ENCODE measurements at places on chromosomes 1 and 21.
A peak's percentile ranks its signal among the peaks of the same experiment; 100 is the strongest.

DNA sequence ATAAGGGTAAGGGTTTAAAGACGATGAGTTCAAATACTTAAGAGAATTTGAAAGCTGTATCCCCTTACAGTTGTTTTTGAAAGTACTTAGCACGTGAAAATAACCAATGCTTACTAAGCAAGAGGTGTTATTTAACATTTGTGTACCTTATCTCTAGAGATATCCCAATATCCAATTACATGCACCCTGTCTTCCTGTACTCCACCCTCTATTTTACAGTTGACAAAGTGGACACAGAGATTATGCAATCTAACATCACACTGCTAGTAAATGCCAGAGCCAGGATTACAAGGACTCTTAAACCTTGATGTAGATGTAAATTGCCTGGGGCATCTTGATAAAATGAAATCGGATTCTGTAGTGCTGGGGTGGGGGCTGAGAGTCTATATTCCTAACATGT is 72.0 kb downstream of the GDAP2 start:
- peak; percentile 14 for DNase-seq

GRCh38 chr1:213683529-213683928 is 304.2 kb upstream of the PROX1 start:
- DNase-seq: no peak

- DNase-seq: no peak
Measured at GRCh38 chr1:4058706-4059105, 158.6 kb upstream of the C1orf174 start.

- DNase-seq: peak; percentile 91
Measured at GRCh38 chr1:78176448-78176847, 130.7 kb downstream of the GIPC2 start.

DNA sequence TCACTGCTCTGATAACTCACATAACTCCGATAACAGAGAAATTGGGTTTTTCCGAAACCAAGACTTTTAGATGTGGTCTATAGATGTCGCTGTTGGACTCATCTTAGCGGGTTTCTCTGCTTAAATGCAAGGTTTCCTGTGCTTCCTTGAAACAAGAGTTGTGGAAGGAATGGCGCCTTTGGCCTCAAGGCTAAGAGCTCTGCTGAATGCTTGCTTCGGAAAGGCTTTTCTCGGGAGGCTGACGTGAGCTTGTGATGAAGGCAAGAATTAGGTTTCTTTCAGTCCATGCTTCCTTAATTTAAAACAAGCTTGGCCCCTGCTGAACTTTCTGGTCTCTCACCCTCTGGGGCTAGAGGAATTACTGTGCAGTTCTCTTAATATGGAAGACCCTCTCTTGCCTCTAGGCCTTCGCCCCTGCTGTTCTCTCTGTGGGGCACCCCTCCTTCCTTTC is 113.5 kb downstream of the MAP3K21 start:
- peak; percentile 68 for DNase-seq

- no peak for DNase-seq
Measured at GRCh38 chr1:1430992-1431844, 4.3 kb upstream of the VWA1 start.

- no peak for DNase-seq
Measured at GRCh38 chr1:18996548-18997177, 40.2 kb upstream of the IFFO2 start.

GRCh38 chr21:43867948-43868347 is 2.9 kb downstream of the AGPAT3 start:
- DNase-seq: no peak

DNA sequence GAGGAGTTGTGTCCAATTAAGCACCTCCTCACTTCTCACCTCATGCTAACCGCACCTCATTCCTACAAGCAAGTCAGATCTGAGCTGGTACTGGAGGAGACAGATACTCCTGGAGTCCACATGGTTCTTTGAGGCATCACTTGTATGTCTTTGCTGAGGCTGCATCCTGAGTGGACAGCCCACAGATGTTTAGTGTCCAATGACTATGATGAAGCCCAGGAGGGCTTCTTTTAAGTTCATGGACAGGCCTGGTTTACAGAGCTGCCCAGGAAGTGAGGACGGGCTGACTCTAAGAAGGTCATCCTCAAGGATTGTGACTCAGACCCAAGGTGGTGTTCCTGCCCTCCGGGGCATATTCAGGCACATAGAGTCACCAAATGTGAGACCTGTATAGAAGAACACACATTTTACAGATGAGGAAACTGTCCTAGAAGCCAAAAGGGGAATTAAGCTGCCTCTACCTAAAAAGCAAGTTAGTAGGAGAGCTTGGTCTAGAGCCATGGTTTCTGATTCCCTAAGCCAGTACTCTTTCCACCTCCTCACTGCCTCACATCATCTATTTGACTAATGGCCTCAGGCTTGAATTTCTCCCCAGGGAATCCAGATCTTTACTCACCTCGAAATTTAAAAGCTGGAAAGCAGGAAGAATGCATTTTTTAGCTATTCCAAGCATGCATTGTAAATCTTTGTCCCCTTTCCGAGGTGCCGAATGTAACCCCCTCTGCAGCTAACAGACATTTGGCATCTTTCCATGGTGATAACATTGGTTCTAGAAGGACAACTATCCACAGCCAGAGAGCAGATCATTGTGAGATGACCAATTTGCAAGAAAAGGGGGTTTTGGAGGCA is 228.1 kb downstream of the OMA1 start:
- DNase-seq: peak; percentile 30

GRCh38 chr1:76351655-76352054 is 277.1 kb downstream of the ST6GALNAC3 start:
- no peak for DNase-seq

- peak; percentile 70 for DNase-seq
Measured at GRCh38 chr1:18820791-18821641, 38.4 kb downstream of the TAS1R2 start.

- DNase-seq: peak; percentile 62
Measured at GRCh38 chr1:64956010-64956640, 10.2 kb downstream of the JAK1 start.

- DNase-seq: no peak
Measured at GRCh38 chr1:232457595-232457994, 172.3 kb downstream of the SIPA1L2 start.

GRCh38 chr1:45014321-45015028 is 2.4 kb downstream of the UROD start:
- DNase-seq: peak; percentile 84

DNA sequence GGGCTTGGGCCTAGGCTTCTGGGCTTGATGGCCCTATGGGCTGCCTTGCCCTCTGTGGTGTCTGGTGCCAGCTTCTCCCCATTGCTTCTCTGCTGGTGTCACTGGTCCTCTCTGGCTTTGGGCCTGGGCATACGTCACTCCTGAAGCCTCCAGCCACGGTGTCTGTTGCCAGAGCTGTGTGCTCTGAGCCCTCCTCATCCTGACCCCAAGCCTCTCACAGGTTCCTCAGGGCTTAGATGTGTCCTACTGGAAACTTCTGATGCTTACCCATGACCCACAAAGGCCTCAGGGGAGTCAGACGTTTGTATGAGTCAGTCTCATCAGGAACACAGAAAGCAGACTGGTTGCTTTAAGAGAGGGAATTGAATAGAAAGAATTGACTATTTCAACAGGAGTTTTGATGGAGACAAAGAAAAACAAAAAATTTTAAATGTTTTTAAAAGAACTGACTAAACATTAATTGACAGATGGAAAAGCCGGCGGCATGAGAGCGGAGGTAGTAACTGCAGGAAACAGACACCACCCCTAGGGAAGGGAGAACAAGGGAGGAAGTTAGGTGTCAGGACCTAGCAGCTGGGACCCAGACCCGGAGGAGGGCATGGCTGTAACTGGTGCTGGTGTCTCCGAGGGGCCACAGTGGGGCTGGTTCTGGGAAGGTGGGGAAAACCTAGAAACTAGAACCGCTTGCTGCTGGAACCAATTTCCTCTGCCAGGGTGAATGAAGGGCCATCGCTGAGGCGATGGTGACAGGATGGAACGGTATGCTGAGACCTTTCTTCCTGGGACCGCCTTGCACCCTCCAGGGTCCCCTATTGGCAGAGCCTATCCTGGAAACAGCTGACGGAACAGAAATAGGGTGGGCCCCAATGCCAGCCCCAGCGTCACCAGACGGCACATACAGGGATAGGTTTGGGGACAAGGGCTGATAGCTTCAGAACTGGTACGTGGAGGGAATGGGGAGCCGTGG is 40.0 kb upstream of the CITED4 start:
- DNase-seq: peak; percentile 64

- no peak for DNase-seq
Measured at GRCh38 chr21:42514883-42515228, 1.2 kb downstream of the SLC37A1 start.

DNA sequence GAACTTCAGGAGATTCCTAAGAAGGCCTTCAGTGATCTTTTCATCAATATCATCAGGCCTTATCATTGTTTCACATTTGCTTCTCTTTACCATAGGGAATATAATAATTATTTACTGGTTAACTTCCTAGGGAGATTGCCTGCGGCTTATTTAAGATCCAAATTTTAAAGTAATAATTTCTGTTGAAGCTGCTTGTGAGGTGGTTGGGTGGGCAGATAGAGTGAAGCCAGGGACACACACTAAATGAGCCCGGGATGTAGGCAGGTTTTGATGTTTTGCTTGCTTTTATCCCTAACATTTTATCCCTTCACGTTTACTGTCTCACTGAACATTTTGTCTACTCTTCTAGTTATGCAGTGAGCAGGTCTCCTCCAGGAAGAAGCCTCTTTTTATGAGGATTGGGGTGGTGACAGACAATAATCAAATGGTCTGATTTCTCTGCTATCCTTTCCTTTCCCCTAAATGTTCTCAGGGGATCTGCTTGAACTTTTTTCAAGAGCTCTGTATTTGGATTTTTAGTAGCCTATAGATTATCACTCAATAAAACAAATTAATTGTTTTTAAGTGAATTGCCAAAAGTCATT is 164.7 kb downstream of the RUNX1 start:
- DNase-seq: peak; percentile 43

DNA sequence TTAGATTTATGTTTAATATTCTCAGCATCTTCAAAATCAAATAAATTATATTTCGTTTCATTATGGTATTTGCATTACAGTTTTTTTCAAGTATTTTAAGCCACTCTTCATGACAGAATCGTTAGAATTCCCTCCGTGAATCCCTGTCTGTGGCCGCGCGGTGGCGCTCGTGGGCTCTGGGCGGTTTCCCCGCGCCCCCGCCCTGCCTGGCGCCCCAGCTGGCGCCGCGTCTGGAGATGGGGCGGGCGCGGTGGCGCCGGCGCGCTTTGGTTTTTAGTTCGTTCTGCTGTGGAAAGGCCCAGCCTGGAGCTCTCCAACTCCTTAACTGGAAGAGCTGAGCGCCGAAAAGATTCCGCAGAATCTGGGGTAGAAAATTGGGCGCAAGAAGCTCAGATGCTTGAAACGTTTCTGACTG is 25.7 kb downstream of the PRMT2 start:
- peak; percentile 76 for DNase-seq

- no peak for DNase-seq
Measured at GRCh38 chr21:36697851-36698384, 997 bp upstream of the SIM2 start.

GRCh38 chr1:221794079-221794670 is 52.3 kb upstream of the DUSP10 start:
- peak; percentile 42 for DNase-seq

GRCh38 chr1:32817815-32818786 is 648 bp downstream of the S100PBP start:
- peak; percentile 79 for DNase-seq

- DNase-seq: no peak
Measured at GRCh38 chr1:151003180-151003579, 3.5 kb downstream of the MINDY1 start.

All from EH (cell line).